Activated CD4-positive, CD25-positive, alpha-beta regulatory T cell treated with anti-CD3 and anti-CD28 coated beads, Interleukin-2, amount 50 U/mL, for 16 hours (primary cell): ENCODE measurements at places on chromosomes 5 and 9.

DNA sequence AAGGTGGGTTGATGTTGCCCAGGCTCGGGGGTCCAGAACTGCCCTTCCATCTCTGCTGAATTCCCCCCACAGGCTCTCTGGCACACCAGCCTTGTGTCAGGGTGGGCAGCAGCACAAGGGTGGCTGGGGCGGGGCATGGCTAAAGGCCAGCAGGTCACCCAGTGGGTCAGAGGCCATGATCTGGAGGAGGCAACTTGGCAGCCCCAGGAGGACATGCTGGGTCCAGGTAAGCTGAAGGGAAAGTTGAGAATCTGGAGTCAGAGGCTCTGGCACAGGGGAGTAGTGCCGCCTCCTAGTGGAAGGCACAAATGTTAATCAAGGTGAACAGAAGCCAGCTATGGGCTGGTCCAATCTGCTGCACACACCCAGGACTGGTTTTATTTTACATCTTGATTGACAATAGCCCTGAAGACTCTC lies 6.2 kb downstream of the TMEM8B start:
- DNase-seq = no peak

DNA sequence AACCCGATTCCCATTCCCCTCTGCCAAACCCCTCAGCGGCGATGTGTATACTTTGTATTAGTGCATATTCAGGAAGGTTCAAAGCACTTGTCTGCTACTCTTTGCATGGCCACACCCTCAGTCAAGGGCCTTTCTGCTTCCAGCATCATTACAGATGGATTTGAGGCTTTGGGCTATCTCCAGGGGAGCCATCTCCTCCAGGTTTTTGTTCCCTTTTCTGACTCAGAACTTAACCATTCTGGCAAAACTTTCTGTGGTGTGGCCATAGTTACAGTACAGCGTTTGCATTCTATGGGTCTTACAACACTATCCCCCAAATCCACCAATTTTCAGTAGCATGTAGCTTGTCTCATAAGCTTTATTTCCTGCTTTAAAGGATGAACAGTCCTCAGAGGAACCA lies 36.0 kb upstream of the SVEP1 start:
- no peak for DNase-seq

DNA sequence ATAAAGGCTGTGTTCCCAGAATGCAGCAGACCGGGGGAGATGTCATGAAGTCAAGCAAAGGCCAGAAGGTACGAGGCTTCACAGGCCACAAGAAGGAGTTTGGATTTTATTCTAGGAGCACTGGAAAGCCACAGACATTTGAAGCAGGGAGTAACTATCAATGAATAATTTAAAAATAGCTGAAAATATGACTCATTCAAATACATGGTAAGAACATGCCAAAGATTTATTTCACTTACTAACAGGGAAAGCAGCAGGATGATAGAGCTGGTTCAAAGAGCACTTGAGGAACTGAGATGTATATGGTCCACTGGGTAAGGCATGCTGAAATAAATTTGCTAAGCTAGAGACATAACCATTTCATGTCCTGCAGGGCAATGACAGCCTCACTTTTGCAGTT lies 53.2 kb downstream of the MSX2 start:
- DNase-seq = no peak

- DNase-seq = no peak
Measured at GRCh38 chr5:141095263-141095641, 837 bp downstream of the PCDHB2 start.

DNA sequence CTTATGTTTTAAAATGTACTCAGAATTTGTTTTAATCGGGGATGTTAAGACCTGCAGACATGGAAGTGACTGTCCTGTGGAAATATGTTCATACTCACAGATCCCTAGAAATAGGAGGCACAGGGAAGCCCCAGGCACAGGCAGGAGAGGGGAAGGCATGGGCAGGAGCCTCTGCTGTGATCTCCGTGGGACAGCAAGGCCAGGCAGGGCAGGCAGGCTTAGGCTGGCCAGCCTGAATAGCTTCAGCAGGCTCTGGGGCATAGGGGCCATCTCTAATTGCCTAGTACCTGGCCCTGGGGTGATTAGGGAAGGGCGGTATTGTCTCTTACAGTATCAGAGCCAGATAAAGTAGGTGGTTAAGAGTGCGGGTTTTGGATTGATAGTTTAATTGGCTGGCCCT lies 59.8 kb upstream of the PLEKHG4B start:
- DNase-seq = no peak

- no peak for DNase-seq
Measured at GRCh38 chr9:13857521-13857920, 456.4 kb downstream of the NFIB start.

DNA sequence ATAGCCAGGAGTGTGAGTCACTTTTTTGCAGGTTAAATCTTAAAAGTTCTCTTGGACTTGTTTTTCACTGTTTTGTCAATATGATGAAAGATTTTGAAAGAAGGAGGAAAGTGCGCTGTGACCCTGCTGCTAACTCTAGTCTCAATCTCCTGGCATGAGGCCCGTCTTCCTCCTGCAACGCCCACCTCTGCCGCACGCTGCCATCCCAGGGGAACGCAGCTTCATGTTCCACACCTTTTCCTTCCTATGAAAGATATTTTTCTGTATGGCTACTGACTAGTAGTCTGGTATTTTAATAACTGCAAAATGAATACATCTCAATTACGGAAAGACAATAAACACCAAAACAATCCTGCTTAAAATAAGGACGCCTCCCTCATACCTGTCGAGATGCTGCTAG lies 8.3 kb downstream of the PPIC start:
- no peak for DNase-seq

- DNase-seq = no peak
Measured at GRCh38 chr5:75089137-75089536, 36.8 kb upstream of the GCNT4 start.

GRCh38 chr5:31153521-31153920 lies 40.0 kb upstream of the CDH6 start:
- no peak for DNase-seq

- DNase-seq = no peak
Measured at GRCh38 chr5:10536511-10536910, 27.4 kb upstream of the ANKRD33B start.

DNA sequence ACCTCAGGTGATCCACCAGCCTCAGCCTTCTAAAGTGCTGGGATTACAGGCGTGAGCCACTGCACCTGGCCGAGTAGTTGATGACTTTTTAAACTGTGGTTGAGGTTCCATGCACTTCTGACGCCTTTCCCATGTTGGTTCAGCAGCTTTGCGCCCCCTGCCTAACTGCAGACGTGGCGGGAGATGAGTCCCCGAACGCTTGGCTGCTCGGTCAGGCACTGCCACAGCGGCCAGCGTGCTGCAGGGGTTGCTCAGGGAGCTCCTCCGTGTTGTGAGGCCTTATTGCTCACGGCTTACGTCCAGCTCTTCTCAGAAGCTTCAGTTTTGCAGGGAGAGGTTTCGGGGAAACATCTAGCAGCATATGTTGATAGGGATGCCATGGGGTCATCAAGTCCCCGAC lies 35.3 kb downstream of the HABP4 start:
- no peak for DNase-seq

DNA sequence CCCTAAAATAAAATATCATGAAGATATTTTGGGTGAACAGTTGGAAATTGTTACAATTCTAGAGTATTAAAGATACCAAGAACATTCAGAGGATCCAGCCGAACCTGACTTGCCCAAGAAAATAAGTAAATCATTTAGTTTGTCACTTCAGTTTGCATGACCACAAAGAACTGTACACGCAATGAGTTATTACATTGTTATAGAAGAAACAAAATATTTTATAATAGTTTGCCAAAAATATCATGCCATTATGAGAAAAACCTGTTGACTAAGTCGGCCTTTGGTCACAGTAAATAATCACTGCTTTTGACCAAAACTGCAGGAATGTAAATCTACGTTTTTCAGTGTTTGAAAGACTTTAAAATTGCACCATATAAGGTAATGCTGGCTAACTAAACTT lies 27.9 kb downstream of the TRIO start:
- DNase-seq = no peak

DNA sequence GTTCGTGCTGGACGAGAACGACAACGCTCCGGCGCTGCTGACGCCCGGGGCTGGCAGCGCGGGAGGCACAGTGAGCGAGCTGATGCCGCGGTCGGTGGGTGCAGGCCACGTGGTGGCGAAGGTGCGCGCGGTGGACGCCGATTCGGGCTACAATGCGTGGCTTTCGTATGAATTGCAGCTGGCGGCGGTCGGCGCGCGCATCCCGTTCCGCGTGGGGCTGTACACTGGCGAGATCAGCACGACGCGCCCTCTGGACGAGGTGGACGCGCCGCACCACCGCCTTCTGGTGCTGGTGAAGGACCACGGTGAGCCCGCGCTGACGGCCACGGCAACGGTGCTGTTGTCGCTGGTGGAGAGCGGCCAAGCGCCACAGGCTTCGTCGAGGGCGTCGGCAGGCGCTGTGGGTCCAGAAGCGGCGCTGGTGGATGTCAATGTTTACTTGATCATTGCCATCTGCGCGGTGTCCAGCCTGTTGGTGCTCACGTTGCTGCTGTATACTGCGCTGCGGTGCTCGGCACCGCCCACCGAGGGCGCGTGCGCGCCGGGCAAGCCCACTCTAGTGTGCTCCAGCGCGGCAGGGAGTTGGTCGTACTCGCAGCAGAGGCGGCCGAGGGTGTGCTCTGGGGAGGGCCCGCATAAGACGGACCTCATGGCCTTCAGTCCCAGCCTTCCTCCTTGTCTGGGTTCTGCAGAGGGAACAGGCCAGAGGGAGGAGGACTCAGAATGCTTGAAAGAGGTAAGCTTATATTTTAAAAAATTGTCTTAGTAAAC lies 2.2 kb downstream of the PCDHA13 start:
- no peak for DNase-seq

DNA sequence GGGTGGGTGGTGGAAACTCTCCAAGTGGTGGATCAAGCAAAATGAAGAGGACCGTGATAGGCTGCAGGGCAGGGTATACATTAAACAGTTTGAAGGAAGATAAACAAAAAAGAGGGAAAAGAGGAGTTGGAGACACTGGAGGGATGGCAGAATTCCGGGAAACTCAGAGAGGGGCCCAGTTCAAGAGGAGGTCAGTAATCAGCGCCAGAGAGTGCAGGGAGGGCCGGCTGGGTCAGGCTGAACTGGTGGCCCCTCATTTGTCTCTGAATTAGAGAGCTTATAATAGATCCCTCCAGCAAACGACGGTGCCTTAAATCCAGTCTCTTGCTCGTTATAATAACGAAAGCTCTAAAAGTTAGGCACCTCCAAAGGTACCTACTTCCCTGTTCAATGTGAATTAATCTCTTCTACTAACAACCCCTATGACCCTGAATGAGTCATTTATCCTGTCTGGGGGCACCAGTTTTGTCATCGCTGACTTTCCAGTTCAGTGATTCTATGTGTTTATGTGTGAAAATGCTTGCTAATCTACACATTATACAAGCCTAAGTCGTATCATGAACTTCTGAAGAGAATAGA lies 2.4 kb upstream of the ZSWIM6 start:
- no peak for DNase-seq

GRCh38 chr5:41787265-41787664 lies 83.0 kb downstream of the OXCT1 start:
- no peak for DNase-seq

DNA sequence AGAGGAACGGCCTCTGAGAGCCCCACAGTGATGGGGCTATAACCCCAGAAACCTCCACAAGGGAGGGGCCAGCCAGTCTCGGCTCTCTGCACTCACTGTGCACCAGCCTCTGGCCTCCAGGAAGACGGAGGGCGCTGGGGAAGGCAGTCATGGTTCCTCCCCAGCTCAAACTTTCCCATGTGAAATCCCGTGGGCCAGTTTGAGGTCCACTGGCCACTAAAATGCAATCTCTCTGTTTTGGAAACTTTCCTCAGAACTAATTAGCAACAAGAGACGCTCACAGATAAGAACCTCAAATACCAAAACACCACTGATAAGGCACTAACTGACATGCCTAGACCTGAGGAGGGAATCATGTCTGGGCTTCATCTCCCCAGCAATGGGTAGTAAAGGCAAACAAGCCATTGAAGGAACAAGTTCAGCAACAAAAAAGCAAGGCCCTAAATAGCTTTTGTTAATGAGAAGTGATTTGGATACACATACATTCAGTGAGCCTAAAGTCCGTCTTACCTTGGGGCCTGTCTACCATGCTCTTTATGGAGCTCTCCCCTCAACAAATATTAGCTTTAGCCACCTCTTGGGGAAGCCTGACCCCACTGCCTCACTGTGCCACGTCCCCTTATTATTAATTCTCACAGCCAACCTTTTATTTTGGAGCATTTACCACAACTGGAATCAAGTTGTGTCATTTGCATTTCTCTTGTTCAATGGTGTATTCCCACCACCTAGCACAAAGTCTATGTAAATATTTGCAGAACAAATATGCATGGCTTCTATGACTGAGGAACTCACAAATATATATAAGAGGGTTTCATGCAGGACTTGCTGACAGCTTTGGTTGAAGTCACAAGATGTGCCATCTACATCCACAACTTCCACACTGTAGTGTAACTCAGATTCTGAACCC lies 56.1 kb upstream of the GLRX start:
- no peak for DNase-seq

DNA sequence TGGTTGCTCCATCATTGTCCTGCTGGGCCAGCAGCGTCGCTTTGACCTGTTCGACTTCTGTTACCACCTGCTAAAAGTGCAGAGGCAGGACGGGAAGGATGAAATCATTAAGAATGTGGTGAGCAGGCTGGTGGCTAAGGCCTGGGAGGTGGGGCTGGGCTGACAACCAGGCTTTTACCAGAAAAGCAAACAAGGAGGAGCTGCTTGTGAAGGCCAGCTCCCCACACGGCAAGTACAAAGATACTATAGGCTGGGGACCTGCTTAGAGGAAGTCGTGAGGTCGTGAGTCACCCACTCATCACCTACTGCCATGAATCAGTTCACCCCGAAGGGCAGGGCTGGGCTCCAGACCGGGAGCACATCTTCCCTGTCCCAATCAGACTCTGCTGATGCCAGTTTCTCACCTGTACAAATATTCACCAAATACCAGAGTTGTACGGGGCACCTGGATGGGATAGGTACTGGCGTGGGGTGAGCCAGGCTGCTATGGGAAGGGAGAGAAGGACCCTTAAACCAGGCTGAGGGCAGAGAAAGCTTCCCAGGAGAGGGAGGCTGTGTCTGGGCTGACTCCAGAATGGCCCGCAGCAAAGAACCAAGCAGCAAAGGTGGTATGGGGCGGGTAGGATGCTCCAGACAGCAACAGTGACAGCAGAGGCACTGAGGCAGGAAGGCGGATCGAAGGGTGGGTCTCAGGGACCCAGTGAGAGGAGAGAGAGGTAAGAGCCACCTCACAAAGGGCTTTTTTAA lies 69.3 kb upstream of the NIPAL4 start:
- DNase-seq = peak; percentile 34

DNA sequence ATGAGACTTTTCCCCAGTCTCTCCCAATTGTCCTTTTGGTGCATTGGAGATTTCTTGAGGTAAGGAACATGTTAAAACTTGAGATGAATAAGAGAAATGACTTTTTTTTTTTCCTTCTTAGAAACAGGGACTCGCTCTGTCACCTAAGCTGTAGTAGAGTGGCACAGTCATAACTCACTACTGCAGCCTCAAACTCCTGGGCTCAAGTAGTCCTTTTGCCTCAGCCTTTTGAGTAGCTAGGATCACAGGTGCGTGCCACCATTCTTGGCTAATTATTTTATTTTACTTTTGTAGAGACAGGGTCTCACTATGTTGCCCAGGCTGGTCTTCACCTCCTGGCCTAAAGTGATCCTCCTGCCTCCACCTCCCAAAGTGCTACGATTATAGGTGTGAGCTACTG lies 25.9 kb downstream of the CDC42SE2 start:
- DNase-seq = no peak
